ENCODE measurements at places on chromosomes 11 and 22. TPM values are rescaled to one million over a fixed set of nuclear protein-coding genes. Genes with fewer than 3 reads are reported as not detected.

DNA sequence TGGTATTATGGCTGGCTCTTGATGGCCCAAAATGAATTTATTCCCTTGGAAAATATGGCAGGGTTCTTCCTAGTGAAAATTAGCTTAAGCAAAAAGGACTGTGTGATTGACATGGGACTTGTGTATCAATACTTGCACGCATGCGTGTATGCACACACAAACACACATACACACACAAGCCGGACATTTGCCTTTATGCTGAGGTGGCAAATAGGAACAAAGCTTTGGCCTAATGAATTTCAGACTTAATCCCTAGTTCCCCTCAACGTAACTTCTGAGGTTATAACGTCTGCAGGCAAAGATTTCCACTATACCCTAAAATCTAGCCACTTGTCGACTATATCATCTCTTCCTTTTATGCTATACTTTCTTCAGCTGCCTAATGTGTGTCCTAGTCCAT, 2.9 kb upstream of the OR52I2 start:
- no peak for DNase-seq

- DNase-seq: no peak
These were observed 48.1 kb downstream of the DNHD1 start for GRCh38 chr11:6544921-6545850.

Gene OR2AG1
- not detected for total RNA-seq

Gene MYO7A
- 0.48 TPM for total RNA-seq

Gene DBX1
- total RNA-seq: not detected

Data from SK-MEL-5 (cell line).